ENCODE measurements at places on chromosomes 11 and 22.

- DNase-seq, result no peak
Measured at GRCh38 chr11:86134580-86135318, 65.9 kb upstream of the PICALM start.

- DNase-seq, result no peak
Measured at GRCh38 chr11:34886609-34887008, 29.6 kb downstream of the APIP start.

DNA sequence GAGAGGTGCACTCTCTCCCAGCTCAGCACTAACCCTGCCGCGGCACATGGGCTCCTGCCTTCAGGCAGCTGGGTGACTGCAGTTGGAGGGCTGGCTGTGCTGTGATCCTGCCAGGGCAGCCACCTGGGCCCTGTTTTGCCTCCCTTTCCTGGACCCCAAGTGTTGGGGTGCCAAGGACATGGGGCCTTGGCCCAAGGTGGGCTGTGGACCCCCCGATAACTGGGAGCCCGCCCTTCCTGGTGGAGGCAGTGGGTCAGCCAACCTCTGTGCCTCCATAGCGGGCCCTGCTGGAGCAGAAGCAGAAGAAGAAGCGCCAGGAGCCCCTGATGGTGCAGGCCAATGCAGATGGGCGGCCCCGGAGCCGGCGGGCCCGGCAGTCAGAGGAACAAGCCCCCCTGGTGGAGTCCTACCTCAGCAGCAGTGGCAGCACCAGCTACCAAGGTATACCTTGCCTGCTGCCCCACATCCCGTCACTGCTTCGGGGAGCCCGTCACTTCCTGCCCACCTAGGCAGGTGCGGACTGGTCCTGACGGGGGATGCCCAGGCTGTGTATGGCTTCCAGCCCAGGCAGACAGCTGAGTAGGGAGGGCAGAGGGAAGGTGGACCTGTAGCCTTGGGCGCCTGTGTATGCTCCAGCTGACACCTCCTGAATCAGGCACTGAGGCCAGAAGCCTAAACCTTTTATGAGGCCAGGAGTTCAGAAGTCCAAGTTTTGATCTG, 8.9 kb downstream of the TUB start:
- no peak for DNase-seq

GRCh38 chr22:46171940-46172339, 21.6 kb downstream of the PPARA start:
- DNase-seq, result no peak

DNA sequence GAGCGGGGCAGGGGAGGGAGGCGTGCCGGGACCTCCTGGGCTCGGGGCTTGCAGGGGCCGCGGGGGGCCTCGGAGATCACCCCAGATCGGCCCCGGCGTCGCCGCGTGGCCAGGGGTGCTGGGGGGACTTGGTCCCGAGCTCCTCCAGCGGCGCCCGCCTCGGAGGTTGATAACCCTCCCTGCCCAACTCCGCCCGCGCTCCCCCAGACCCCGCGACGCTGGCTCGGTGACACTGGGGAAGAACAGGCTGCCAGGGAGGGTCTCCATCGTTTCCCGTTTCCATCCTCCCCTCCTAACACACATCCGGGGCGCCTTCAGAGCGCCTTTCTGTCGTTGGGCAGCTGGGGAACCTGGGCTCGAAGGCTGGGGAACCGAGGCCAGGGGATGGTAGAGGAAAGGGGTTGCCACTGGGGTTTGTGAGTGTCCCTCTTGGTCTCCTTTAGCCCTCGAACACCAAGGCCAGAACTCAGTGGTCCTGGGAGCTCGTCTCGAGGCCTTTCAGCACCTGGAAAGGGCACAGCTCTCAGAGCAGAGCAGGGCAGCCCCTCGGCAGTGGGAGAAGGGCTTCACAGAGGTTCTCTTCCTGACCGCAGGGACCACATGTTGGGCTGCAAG, 431 bp downstream of the SLC37A2 start:
- no peak for DNase-seq

- no peak for DNase-seq
Measured at GRCh38 chr11:85945296-85945695, 90.1 kb downstream of the CCDC83 start.

GRCh38 chr11:66688561-66689534, 11.2 kb upstream of the RBM4B start:
- DNase-seq, result no peak

- DNase-seq, result no peak
Measured at GRCh38 chr22:21837248-21837979, 30.0 kb downstream of the MAPK1 start.

DNA sequence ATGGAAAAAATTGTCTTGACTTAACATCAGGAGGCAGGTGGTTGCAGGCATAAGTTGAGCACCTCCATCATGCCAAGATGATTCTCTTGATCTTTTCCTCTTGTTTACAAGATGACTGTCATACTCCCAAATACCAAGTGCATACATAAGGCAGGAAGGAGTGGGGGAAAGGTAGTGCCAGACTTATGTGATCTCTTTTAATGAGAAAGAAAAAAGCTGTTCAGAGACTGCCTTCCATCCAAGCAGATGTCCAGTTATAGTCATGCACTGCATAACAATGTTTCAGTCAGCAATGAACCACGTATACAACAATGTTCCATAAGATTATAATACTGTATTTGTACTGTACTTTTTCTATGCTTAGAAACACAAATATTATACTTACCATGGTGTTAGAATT, 135.7 kb downstream of the EHF start:
- no peak for DNase-seq

GRCh38 chr22:39486951-39487825, 14.9 kb upstream of the MIEF1 start:
- DNase-seq, result no peak

- no peak for DNase-seq
Measured at GRCh38 chr11:125211191-125211947, 46.8 kb downstream of the PKNOX2 start.

- no peak for DNase-seq
Measured at GRCh38 chr11:30210357-30210756, 20.5 kb upstream of the FSHB start.

DNA sequence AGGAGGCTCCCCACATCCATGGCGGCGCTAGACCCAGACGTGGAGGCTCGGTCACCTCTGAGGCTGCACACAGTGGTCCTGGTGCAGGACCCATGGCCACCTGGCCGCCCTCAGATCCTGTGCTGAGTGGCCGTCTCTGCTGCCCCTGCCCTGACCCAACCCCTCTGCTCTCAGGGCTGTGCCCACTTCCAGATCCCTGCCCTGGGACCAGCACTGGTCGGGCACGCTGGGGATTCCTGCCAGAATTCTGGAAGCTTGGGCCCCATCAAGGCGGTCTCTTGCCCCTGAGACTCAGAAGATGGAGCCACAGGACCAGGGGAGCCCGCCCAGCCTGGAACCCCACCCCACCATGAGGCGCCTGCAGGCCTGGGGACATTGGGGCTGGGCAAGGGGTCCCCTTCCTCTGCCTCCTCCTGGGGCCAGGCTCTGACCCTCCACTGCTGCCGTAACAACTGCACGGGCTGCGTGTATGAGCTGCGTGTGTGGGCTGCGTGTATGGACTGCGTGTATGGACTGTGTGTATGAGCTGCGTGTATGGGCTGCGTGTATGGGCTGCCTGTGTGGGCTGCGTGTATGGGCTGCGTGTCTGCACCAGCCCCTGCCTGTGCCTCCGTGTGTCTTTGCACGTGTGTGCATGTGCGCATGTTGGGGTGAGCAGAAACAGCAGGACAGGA, 48.7 kb downstream of the IGLL1 start:
- DNase-seq, result no peak

- DNase-seq, result no peak
Measured at GRCh38 chr22:42308892-42309468, 38.5 kb upstream of the TCF20 start.

GRCh38 chr11:2213384-2213842, 41.8 kb upstream of the TH start:
- DNase-seq, result peak; percentile 30

DNA sequence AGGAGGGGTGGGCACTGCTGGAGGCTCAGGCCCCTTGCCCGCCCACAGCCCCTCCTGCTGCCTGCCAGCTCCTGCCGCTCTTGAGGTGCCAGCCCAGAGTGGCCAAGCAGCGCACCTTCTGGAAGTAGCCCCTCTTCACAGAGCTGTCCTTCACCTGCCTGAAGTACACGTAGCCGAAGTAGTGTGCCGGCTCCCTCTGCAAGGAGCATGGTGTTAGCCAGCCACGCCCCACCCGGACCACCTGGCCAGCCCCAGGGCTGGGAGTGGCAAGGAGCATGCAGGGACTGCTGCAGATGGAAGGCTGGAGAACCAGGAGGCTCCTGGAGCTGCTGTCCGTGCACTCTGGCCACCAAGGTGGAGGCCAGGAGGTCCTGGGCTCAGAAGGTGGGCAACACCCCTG, 9.6 kb downstream of the DENND6B start:
- DNase-seq, result no peak

GRCh38 chr22:30892731-30893221, 75.8 kb downstream of the MORC2 start:
- no peak for DNase-seq

GRCh38 chr22:27552176-27552575, 249.4 kb downstream of the MN1 start:
- no peak for DNase-seq

DNA sequence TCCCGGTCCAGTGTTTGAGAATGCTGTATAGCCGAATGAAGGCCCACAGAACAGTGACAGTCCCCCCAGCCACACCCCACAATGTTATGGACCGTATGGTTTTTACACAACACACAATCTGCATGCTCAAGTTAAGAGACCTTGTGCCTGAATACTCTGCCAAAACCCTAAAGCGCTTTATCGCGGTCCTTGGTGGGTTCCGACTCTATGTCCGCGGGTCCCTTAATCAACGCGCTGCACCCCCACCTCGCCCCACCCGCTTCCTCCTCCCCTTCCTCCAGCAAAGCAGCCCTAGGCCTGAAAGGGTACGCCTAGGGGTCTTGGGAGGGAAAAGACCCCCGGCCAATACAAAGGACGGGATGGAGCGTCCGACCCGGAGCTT, 442 bp downstream of the COPB1 start:
- peak; percentile 23 for DNase-seq

GRCh38 chr11:73542175-73542574, 55.7 kb downstream of the FAM168A start:
- no peak for DNase-seq

DNA sequence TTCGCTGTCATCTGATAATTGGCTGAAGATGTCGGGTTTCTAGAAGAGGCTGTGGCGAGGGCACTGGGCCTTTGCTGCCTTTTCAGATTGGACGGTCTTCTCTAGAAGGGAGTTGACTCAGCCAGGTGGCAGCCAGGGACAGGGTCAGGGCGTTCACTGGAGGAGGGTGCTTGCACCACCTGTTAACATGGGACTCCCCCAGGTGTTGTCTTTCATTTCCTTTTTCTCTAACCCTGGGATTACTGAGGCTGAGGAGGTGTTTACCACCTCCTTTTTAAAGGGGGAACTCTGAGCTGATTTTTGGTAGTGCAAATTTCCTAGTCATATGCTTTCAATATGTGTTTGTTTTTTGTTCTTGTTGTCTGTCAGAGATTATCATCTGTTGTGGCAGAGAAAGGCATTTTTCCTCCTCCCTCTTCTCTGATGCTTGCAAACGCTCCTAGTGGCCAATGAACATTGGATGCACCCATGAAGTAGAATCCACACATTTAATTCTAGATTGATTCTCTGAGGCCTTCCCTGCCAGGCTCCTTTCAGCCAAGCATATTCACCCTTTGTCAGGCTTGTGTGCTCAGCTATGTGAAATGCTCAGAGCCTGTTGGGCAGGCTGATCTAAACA, 54.1 kb downstream of the LDLRAD3 start:
- no peak for DNase-seq

DNA sequence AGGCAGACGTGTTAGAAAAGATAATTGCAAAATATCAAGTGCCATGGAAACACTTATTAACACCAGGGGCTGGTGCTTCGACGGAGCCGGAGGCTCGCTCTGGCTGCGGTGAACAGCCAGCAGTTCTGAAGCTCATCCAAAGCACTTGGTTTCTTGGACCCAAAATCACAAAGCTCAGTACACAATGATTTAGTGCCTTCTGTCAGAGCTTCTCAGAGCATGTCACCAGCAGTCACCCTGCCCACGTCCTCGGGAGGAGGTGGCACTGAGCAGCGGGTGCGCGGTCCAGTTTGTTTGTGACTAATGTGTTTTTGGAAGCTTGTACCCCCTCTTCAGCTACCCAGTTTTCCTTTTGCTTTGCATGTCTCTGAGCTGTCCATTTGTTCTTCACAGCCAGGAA, 58.7 kb upstream of the KIRREL3 start:
- no peak for DNase-seq

- peak; percentile 41 for DNase-seq
Measured at GRCh38 chr11:456533-456932, 6.5 kb downstream of the PTDSS2 start.

GRCh38 chr11:86440305-86440716, 65.6 kb downstream of the CCDC81 start:
- DNase-seq, result no peak

GRCh38 chr11:26851696-26852095, 129.8 kb upstream of the SLC5A12 start:
- DNase-seq, result no peak

DNA sequence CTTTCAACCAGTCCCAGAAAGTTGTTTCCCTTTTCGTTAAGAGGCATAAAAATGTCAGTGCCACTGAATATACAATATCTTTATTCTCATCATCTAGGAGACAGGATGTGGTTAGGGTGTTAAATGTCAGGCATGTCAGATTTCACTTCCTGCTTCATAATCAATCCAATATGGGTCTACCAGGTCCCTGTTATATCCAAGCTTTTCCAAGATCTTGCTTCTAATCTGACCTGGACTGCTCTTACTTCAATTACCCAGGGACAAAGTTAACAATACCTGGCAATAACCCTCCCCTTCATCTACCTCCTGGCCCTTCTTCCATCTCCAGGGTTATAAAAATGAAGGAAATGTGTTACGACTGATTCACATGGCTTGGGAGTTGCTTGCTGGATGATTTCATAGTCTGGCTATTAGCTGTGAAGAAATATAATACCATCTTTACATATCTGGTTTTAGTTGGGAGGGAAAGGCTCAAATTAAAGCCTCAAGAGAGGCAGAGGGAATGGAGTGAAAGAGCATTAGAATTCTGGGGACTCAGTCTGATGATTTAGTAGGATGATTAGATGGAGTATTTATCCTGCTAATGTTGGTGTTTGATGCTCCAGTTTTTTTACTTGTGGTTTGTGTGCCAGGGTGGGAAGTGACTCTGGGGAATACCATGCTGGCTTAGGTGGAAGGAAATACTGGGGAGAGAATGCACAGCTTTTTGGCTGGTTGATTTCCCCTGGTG, 534.3 kb downstream of the ETS1 start:
- DNase-seq, result no peak

- peak; percentile 80 for DNase-seq
Measured at GRCh38 chr11:10307400-10308200, 2.7 kb downstream of the ADM start.

DNA sequence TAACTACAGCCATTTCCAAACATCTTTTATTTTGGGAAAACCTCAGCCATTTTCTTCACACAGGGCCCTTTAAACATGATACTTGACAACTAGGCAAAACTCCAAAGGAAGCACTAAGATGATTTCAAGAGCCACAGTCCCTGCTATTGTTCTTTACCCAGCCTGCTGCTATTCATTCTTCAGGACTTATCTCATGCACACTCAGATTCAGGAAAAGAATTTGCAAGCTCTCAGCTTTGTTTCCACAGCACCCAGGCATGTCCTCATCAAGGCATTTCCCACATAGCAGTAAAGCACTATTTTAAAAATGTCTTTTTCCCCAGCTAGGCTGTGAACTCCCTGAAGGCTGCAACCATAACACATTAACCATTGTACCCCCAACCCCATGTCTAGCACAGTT, 609.3 kb upstream of the CCDC90B start:
- DNase-seq, result no peak

- no peak for DNase-seq
Measured at GRCh38 chr11:111120161-111120560, 125.4 kb upstream of the POU2AF2 start.
